ENCODE measurements at places on chromosomes 5 and 9. TPM values are rescaled to one million over a fixed set of nuclear protein-coding genes. Genes with fewer than 3 reads are reported as not detected.

GRCh38 chr9:72460342-72461312 is 60.8 kb upstream of the TMC1 start:
- DNase-seq = no peak

- DNase-seq = no peak
Measured at GRCh38 chr5:135444881-135445280, 2.3 kb downstream of the DCANP1 start.

GRCh38 chr5:142969624-142970439 is 199.7 kb downstream of the ARHGAP26 start:
- DNase-seq = peak; percentile 7

The MARCHF11 gene
- total RNA-seq = 8.2 TPM

DNA sequence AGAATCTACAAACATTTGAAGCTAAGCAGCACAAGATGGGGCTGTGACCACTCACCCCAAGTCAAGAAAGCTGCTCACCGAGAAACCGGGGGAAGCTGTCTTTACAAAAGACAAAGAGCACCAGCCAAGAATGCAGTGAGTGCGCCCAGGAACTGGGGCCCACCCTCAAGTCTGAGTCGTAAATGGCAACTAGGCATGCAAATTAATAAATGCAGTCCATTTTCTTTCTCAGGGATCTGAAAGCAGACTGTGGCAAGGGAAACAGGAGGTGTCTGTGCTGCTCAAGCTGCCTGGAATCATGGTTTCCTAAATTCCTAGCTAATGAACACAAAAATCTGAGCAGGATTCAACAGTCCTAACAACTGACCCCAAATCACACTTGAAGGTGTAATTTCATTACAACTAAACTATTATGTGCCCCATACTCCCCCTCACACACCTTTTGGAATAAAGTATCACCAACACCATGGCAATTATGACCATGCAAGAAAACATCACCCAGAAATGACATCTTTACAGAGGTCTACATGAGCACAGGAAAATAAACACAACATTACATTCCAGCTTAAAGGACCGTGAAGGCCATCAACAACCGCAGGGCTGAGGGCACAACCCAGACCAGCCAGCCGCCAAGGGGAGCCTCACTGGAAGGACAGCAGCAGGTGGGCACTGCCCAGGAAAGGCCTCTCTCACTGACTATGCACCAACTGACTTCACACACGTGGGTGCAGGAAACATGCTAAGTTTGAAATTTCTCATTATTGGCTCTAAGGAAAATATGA is 17.6 kb downstream of the NSUN2 start:
- no peak for DNase-seq

The GDNF gene
- total RNA-seq = 1.9 TPM

The PCA3 gene
- total RNA-seq = 8.4 TPM

DNA sequence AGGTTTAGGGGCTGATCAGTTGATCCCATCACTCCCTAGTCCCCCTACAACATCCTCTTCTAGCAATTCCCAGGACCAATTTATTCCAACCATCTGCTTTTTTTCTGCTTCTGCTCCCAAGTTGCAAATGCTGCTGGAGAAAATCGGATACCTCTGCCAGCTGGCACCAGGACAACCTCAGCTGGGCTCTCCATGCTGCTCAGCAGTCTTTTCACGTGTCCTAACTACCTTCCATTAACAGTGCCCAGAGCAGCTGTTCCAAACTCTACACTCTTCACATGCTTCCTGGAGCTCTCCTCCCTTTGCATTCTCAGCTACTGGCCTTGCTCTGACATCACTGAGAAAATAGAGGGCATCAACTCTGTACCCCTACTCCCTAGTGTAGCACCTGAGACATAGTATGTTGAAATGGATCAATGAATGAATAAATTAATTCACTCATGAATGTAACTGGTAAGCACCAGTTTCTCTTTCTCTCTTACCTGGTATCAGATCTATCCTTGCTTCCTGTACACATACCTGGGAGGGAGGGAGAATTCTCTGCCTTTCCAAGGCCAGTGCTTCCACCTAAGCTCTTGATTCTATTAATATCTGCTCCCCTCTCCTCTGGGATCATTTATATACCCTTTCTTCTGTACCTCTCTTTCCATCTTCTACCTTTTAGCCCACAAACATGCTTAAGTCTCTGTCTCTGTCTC is 191.0 kb downstream of the RAB3C start:
- DNase-seq = peak; percentile 49
